ENCODE measurements at places on chromosomes 6 and 20. TPM values are rescaled to one million over a fixed set of nuclear protein-coding genes. Genes with fewer than 3 reads are reported as not detected.

DNA sequence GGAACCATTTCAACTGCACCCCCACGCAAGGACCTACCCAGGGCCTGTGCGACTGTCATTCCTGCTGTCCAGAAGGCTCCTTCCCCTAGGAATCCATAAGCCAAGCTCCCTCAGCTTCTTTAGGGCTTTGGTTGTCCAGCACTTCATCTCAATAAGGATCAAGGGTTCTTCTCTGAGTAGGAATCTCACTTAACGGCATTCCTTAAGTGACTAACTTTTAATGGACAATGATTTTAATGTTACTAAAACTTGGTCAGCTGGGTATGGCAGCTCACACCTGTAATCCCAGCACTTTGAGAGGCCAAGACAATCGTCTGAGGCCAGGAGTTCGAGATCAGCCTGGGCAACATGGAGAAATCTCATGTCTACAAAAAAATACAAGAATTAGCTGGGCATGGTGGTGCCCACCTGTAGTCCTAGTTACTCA lies 13.4 kb downstream of the UBE2V1 start:
- H3K4me1 ChIP-seq = peaks cover 20% of the 10 kb centered on the region
- no peak overlapping the region for H3K4me3 ChIP-seq
- H3K36me3 ChIP-seq = peaks cover 10% of the 10 kb centered on the region
- H3K27ac ChIP-seq = peak overlapping the region; percentile 73
- no peaks in the 10 kb centered on the region for H3K27me3 ChIP-seq

GRCh38 chr6:154792325-154792724 lies 59.1 kb downstream of the SCAF8 start:
- no peak overlapping the region for H3K27ac ChIP-seq
- H3K4me3 ChIP-seq = no peak overlapping the region

- no peaks in the 10 kb centered on the region for H3K27me3 ChIP-seq
- H3K4me1 ChIP-seq = no peaks in the 10 kb centered on the region
These were observed 750.6 kb upstream of the ADGRB3 start for GRCh38 chr6:67884442-67884841.

GRCh38 chr6:133754298-133754697 lies 134.6 kb upstream of the TCF21 start:
- no peaks in the 10 kb centered on the region for H3K36me3 ChIP-seq
- no peak overlapping the region for H3K4me3 ChIP-seq
- H3K4me1 ChIP-seq = no peaks in the 10 kb centered on the region
- DNase-seq = no peak

Gene WFDC5
- total RNA-seq = not detected

All from progenitor cell of endocrine pancreas (in vitro differentiated cells).